Activated CD4-positive, CD25-positive, alpha-beta regulatory T cell (primary cell): ENCODE measurements at places on chromosomes 7 and 10.

GRCh38 chr10:89209718-89210117 lies 2.6 kb upstream of the CH25H start:
- DNase-seq: no peak

DNA sequence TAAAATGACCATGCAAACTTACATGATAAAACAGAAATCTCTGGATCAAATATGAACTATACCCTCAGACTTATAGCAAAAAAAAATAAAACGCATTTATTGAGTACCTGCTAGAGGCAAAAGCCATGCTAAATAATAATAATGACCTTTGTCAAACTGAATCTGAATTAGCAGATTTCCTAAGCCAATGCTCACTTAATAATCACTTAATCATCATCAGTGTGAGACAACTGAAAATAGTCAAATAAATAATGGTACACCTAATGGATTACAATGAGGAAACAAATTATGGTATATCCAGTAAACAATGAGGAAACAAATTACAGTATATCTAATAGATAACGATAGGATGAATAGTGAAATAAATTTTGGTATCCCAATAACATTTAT lies 37.6 kb downstream of the COL1A2 start:
- DNase-seq: no peak

DNA sequence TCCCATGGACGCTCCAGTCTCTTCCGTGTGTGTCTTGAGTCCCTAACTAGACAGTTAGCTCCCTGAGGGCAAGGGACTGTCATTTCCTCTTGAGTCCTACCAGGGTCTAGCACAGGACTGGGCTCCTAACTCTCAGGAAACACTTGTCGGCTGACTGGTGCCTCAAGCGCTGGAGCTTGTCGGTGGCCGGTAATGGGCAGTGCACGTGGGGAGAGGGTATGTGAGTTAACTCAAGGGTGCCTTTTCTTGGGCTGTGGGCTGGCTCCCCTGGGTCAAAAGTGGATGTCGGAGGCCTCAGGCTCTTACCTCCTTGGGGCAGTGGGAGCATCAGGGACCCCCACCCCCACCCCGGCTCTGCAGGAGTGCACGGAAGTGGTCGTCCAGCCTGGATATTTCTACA lies 32.9 kb downstream of the ZNF775 start:
- no peak for DNase-seq

- DNase-seq: no peak
Measured at GRCh38 chr10:63653747-63654146, 132.5 kb downstream of the REEP3 start.

DNA sequence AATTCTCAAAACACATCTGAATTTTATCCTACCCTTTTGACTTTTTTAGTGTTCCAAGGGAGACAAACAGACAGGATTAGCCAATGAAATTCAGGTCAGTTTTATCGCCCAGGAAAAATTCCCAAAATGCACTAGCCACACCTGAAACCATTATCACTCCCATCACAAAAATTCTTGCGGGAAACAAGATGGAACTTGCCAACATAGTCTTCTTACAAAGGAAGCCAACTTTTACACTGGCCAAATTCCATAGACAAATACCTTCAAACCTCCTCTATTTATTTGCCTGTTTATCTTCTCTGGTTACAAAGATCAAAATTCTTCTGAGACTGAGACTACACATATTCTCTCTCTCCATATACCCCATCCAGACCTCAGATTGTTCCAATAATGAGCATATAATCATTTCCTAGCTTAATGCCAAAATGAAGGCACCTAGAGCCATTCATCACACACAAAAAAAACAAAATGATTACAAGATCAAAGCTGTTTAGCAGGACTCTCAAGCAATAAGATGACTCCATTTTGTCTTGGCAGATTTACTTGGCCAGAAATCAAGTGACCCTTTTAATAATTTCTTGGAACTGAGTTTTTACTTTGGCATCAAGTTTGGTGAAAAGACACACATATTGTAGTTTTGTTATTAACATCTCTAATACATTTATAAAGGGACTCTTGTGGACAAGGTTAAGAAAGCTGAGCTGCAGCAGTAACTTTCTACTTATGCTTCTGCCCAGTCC lies 30.2 kb downstream of the MET start:
- no peak for DNase-seq

GRCh38 chr7:1062296-1063294 lies 18.2 kb downstream of the GPR146 start:
- DNase-seq: no peak

DNA sequence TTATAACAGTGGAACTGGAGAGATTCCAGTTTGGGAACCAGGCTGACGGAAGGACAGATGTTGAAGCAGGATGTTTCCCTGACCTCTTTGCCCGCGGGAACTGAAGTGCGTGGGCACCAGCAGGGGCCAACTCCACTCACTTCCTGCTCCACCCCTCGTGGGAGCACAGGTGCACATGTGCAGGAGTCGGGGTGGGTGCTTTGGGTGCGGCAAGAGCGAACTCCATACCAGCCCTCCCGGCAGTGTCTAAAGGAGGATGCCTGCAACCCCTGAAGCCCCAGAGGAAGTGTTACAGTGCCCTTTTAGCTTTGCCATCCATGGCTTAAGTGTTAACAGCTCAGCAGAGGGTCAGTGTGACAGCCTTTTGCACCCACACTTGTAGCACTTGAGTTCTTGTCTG lies 27.4 kb upstream of the UBE3C start:
- no peak for DNase-seq
